ENCODE measurements at places on chromosomes 13 and 19.
A peak's percentile ranks its signal among the peaks of the same experiment; 100 is the strongest.

- no peak for DNase-seq
Measured at GRCh38 chr13:109651854-109652253, 134.5 kb downstream of the IRS2 start.

DNA sequence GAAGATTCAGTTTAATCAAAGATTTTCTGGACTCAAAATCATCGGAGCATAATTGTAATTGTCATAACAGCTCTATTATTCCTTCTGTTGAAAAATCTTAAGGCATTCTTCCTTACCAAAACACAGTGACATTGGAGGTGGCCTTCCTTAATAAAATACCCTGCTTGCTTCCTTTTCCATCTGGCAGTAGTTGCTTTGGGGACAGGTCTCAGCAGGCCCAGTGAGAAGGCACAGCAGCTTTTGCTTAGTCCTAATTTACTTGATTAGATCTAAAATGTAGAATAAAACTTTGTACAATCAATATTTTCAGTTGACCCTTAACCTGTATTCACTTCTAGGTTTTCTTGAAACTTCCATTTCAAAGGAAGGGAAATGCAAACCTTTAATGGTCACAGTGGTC, 471.6 kb downstream of the PCDH20 start:
- DNase-seq = no peak

DNA sequence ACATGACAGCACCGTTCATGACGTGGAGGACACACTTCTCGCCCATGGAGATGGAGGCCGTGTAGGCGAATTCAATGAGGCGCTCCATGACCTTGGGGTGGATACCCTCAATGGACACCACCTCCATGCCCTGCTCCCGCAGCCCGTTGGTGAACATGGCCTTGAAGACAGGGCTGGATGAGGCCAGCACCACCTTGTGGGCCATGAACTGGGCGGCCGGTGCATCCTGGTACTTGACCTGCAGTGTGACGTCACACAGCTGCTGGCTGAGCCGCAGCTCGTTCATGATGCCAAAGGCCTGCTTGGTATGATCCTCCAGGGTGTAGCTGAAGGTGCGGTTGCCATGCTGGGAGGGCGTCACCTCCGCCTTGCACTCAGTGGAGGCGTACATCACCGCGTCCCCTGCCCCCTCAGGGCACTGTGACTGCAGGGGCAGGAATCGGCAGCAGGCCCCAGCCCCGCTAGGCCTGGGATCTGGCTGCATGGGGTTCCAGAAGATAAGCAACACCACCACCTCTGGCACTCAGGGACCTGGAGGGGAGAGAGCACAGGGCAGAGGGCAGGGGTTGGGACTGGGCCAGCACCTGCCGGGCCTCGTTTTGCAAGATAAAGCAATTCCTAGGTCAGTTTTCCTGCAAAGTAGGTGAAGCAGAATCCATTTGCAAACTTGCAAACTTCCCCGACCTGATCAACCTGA, 3.5 kb downstream of the KEAP1 start:
- DNase-seq = no peak

DNA sequence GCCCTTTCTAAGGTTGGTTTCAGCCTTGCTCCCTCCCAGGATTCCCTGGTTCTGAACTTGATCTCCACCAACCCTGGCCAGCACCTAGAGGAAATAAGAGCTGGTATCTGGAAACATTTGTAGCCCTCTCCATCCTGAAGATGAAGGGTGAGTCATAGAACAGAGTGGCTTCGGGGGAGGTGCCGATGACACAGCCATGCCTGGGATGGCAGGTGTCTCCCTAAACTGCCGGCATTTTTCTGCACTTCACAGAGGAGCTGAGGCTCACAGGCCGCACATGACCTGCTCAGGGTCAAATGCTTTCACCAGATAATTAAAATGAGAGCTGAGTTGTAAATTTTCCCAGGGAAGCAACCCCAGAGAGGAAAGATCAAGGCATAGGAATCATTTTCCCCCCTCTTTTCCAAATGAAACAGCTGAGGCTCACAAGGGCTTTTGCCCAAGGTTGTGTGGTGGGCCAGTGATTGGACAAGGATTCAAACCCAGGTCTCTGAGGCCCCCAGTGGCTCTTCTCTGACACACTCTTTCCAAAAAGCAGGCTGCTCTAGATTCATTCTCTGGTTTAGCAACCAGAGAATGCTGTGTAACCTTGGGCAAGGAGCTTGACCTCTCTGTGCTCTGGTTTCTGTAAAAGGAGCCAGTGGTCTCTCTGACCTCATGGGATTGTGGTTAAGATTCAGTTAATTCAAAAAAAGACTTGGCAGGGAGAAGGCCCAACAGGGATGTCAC, 1.2 kb upstream of the SLC25A42 start:
- DNase-seq = peak; percentile 88

GRCh38 chr19:572743-573518, 535 bp downstream of the BSG start:
- peak; percentile 76 for DNase-seq

DNA sequence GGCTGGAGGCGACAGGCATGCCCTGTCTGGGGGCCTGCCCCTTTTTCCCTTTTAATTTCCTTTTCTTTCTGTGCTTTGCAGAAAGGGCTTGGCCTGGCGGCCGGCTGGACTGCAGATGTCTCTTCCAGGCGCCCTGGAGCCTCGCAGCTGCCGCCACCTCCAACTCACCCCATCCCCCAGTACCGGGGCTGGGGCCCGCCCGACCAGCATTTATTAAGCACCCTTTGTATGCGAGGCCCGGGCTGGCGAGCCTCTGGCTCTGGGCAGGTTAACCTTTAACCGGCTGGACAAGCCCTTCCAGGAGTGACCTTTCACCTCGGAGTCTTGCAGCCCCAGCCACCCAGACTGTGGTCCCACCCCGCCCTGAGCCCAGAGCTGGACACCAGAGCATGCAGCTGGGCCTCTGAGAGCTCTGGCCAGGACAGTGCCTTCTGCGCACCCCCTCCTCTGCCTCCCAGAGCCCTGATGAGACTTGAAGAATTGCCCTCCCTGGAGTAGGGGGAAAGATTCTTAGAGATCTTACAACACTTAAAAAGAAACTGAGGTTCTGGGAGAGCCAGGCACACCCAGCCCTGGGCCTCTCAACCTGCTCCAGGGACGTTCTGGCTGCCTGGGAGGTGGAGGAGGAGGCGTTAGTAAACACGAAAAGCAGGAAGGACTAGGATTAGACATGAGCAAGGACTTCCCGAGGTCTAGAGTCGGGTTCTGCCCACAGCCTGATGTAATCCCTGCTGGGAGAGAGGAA, 1.1 kb upstream of the NR2F6 start:
- no peak for DNase-seq

- DNase-seq = no peak
Measured at GRCh38 chr13:30022796-30023195, 172.4 kb upstream of the UBL3 start.

GRCh38 chr13:46609726-46610125, 56.8 kb downstream of the LRCH1 start:
- no peak for DNase-seq

DNA sequence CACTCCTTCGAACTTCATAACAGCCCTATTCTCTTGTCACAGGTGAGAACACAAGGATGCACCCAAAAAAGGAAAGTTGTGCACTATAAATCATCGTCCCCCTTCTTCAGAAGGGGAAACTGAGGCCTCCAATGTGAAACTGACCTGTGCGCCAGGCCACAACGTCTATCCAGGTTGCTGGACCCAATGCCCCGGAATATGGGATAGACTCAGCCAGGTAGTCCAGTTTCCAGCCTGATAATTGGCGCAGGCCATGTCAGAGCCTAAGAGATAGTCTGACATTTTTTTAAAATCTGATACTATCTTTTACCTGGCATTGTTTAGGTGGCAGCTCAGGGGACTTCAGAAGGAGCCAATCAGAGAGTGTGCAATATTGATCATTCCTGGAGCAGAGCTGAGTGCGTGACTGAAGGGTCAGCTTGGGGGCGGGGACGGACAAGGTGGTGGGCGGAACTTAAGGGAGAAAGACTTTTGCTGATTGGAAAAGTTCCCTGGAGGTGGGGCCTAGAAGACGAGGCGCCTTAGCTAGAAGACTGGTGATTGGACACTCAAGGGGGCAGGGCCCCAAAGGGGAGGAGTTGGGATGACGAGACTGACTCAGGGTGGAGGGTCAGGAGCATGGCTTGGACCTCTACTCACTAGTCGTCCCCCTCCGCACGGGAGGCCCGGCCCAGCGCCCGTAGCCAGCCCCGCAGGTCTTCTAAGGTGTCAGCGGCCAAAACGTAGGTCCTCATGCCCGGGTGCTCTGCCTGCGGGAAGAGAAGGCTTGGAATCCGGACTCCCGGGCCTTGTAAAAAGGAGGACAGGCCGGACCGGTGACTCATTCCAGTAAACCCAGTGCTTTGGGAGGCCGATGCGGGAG, 8.5 kb downstream of the PLEKHA4 start:
- DNase-seq = no peak

GRCh38 chr19:16472992-16473391, 1.2 kb upstream of the EPS15L1 start:
- DNase-seq = no peak

- DNase-seq = no peak
Measured at GRCh38 chr19:48665786-48666185, 7.0 kb downstream of the NTN5 start.

GRCh38 chr13:111385183-111385857, 64.9 kb downstream of the TEX29 start:
- no peak for DNase-seq

DNA sequence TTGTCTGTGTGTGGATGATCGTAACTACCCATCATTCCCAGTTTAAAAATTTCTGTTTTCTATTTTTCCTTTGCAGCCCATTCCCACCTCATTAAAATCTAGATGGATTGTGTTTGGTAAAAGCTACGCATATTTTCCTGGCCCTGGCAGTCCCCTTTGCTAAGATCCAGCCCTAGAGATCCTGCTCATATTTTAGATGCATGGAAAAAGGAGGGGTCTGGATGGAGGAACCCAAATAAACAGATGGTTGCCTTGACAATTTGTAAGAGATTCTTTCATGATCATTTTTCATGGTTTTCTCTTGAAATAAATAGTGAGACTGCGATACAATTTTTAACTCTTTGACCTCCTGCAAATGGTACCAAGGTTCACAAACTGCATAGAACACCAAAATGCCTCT, 174.4 kb downstream of the SLC7A1 start:
- no peak for DNase-seq

- DNase-seq = peak; percentile 46
Measured at GRCh38 chr19:38513762-38514167, 80.3 kb downstream of the RYR1 start.

DNA sequence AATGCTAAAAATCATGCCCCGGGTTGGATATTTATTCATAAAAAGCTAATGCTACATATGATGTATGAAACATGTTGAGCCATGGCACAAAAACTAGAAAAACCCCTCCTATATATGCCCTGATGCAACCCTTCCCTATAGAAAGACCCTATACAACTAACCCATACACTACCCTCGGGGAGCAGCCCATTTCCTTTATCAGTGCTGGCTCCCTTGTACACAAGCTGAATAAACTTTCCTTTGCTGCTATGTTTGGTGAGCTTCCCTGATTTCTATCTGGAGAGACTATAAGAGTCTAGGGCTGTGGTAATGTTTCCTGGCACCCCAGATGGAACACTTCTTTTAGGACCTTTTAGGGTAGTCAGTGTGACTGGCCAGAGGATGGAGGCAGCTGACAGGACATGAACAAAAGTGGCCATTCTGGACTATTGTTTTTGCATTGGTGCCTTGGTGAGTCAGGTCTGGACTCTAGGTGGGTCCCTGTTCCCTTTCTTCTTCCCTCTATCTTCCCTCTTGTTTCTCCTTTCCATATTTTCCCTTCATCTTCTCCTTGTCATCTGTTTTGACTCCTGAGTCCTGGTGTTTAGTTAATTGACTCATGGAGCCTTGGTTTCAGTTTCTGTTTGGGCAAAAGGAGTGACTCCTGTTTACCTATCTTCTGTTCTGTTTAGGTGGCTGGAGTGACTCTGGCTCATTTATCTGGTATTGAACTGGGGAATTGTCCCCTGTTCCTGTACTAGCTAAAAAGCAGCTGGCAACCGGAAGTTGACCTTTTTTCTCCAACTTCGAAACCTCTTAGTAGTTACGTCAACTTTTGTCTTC, 1321.8 kb upstream of the PCDH9 start:
- DNase-seq = no peak

GRCh38 chr19:1289686-1290025, 4.0 kb downstream of the EFNA2 start:
- DNase-seq = no peak

DNA sequence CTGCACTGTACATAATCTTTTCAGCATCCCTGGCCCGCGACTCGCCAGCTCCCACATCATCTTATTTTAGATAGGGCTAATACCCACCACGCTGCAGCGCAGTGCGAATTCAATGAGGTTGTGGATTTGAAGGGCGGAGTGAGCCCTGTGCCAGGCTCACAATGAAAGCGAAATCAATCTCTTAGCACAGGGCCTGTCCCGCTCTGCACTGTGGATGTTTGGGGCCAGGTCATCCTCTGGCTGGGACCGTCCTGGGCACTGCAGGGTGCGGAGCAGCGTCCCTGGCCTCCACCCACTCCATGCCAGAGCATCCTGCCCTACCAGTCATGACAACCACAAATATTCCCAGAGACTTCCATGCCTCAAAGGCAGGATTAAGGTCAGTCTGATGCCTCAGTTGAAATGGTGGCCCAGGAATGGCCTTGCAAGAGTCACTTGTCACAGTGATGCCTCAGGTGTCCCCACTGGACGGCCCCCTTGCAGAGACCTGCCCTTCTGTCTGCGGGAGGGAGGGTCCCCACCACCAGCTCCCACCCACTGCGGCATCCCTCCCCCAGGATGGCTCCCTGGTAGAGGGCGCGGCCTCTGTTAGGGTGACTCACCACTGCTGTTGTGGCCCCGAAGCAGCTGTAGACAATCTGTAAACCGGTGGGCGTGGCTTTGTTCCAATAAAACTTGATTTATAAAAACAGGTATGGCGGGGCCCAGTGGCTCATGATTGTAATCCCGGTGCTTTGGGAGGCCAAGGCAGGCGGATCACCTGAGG, 5.6 kb downstream of the UHRF1 start:
- DNase-seq = peak; percentile 95

DNA sequence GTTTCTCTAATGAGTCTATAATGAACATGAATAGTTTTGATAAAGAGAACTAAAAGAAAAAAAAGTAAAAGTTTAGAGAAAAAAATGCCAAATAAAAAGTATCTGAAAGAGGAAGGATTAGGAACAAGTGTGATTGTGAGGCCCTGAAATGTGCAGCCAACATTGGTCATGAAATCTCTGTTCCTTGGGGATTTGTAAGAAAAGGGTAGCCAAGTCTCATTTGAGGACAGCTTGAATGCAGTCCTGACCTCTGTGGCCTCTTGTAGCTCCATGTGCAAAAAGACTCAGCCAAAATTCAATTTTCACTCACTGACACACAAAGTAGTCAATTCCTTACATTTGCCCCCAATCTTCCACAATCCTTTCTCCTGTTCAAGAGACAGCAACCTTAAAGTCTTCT, 167.9 kb downstream of the KLF12 start:
- DNase-seq = no peak

- no peak for DNase-seq
Measured at GRCh38 chr19:1361601-1362386, 21.9 kb upstream of the NDUFS7 start.

Data from myocyte (in vitro differentiated cells).